ENCODE measurements at places on chromosomes 16 and 17. TPM values are rescaled to one million over a fixed set of nuclear protein-coding genes. Genes with fewer than 3 reads are reported as not detected.

Gene CCR7
- total RNA-seq: not detected

DNA sequence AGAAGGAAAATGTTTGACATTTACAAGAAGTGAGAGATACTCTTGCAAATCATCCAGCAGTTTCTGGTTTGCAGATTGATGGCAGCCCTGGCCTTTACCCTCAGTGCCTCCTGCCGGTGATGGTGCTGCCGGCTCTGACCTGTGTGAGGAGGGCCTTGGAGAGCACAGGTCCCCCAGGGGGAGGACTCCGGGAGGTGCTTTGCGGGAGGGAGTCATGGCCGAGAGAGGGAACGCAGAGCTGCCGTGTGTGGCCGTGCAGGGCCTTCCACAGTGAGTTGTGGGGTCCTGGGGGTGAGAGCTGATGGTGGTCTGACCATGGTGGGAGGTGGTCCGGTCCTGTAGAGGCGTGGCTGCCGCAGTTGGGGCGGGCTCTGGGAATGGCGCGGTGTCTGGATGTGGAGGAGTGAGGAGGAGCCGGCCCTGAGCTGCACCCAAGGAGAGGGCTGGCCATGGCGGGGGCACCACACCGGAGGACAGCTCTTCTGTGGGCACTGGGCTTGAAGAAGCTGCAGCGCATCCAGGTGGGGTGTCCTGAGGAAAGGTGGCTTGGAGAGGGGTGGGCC is 28.0 kb upstream of the ZNF750 start:
- peaks cover 5% of the 10 kb centered on the region for H3K4me1 ChIP-seq
- no peaks in the 10 kb centered on the region for H3K27me3 ChIP-seq
- no peak for DNase-seq
- H3K27ac ChIP-seq: no peak overlapping the region
- H3K4me3 ChIP-seq: no peak overlapping the region

- no peak overlapping the region for H3K4me3 ChIP-seq
- H3K4me1 ChIP-seq: no peaks in the 10 kb centered on the region
- no peak for DNase-seq
- H3K27ac ChIP-seq: no peak overlapping the region
- no peaks in the 10 kb centered on the region for H3K36me3 ChIP-seq
Observed at GRCh38 chr16:86245351-86245750, 265.0 kb upstream of the FOXF1 start.

DNA sequence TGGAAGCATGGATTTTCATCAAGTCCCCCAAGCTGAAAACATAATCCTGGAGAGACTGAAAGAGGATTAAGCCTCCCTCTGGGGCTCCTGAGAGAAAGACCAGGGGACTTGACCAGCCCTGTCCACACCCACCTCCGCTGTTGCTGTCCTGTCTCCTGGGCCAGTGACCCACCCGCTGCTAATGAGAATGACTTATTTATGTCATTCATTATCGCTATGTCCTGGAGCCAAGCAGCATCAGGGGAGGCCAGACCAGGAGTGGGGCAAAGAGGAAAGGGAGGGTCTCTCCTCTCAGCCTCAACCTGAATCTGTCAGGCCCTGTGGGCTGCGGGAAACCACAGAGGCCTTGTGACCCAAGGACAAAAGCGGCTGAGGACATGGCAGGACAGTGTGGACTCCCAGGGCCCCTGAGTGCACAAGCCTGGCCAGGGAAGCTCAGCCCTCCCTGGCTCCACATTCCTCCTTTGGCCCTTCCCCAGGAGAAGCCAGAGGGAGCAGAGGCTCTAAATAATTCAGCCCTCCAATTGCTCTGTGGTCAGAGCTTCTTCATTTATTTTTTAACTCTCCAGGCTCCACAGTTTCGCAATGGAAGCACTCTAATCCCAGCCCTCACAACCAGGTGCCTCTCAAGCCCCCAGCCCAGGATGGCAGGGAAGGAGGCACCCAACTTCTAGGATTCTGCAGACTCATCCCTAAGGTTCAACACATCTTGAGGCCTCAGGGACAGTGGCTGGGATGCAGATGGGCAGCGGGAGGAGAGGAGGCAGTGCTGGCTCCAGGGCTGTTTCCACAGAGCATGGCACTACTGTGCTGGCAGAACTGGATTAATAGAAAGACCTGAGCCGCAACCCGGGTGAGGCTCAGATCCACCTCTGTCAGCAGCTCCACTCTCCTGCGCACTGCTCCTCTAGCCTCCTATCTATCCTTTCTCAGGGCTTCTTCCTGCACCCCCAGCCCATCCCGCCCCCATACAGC is 19.1 kb downstream of the CUEDC1 start:
- no peaks in the 10 kb centered on the region for H3K27me3 ChIP-seq
- no peak overlapping the region for H3K4me3 ChIP-seq
- H3K27ac ChIP-seq: peak overlapping the region; percentile 61
- no peaks in the 10 kb centered on the region for H3K36me3 ChIP-seq
- H3K4me1 ChIP-seq: peaks cover 16% of the 10 kb centered on the region
- DNase-seq: no peak

DNA sequence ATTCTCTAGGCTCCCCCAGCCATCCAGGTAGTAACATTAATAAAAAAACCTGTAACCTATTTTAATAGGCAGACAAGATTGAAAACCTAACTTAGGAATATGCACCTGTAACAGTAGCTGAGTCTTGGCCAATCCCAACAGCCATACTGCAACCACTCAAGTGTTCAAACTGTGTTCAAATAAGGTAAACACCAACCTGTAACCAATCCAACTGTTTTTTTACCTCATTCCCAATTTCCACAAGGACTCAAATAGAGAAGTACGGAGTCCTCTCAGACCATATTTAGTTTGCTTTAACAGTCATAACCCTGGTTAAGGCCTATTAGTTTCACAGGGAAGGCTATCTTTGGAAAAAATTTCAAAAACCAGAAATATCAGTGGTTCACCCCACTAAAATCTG is 40.4 kb upstream of the NOS2 start:
- DNase-seq: peak; percentile 19
- no peak overlapping the region for H3K27ac ChIP-seq
- H3K27me3 ChIP-seq: no peaks in the 10 kb centered on the region
- H3K4me1 ChIP-seq: peaks cover 10% of the 10 kb centered on the region
- no peaks in the 10 kb centered on the region for H3K36me3 ChIP-seq

Gene SLC38A7
- total RNA-seq: 12.6 TPM

- no peaks in the 10 kb centered on the region for H3K27me3 ChIP-seq
- H3K4me3 ChIP-seq: no peak overlapping the region
- H3K36me3 ChIP-seq: peaks cover 83% of the 10 kb centered on the region
- no peaks in the 10 kb centered on the region for H3K4me1 ChIP-seq
Observed at GRCh38 chr16:71769222-71769621, 39.4 kb downstream of the AP1G1 start.

DNA sequence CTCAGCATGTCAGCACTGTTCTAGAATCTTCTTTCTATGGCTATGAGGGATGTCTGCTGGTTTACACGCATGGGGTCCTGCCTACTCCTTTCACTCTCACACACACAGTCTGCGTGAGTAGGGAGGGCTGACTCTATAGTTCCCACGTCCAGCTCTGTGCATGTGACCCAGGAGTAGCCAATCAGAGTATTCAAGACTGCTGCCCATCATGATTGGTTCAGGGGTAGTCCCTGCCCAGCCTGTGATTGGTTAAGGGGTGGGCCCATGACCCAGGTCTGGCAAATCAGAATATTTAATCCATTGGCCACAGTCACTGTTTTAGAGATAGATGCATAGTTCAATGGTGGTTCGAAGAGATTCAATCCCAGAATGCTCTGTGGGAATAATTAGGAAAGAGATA is 151.3 kb upstream of the IRX3 start:
- no peak overlapping the region for H3K4me3 ChIP-seq
- H3K4me1 ChIP-seq: no peaks in the 10 kb centered on the region
- H3K27me3 ChIP-seq: peaks cover 21% of the 10 kb centered on the region
- DNase-seq: no peak

Gene CNTNAP4
- total RNA-seq: not detected

- no peak overlapping the region for H3K27ac ChIP-seq
- no peak overlapping the region for H3K4me3 ChIP-seq
- no peaks in the 10 kb centered on the region for H3K27me3 ChIP-seq
- H3K4me1 ChIP-seq: no peaks in the 10 kb centered on the region
- H3K36me3 ChIP-seq: no peaks in the 10 kb centered on the region
- peak; percentile 65 for DNase-seq
Observed at GRCh38 chr17:49861150-49861884, 13.4 kb upstream of the TAC4 start.

DNA sequence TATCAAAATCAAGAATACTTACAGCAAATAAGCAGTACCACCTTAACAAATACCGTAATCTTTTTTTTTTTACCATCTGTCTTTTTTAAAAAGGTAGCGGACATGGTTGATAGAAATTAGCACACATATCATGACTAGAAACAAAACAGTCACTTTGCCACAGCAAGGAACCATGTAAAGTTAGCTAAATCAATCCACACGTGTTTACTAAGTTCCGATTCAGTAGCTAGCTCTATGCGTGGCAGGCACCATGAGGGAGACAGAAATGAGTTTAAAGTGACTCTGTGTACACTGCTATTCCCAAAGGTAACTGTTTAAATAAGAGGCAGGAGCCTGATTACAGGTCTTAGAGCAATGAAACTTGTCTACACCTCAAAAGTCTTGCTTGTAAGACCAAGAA is 108.6 kb downstream of the XYLT1 start:
- no peak overlapping the region for H3K4me3 ChIP-seq
- no peaks in the 10 kb centered on the region for H3K36me3 ChIP-seq
- H3K4me1 ChIP-seq: no peaks in the 10 kb centered on the region
- no peaks in the 10 kb centered on the region for H3K27me3 ChIP-seq

DNA sequence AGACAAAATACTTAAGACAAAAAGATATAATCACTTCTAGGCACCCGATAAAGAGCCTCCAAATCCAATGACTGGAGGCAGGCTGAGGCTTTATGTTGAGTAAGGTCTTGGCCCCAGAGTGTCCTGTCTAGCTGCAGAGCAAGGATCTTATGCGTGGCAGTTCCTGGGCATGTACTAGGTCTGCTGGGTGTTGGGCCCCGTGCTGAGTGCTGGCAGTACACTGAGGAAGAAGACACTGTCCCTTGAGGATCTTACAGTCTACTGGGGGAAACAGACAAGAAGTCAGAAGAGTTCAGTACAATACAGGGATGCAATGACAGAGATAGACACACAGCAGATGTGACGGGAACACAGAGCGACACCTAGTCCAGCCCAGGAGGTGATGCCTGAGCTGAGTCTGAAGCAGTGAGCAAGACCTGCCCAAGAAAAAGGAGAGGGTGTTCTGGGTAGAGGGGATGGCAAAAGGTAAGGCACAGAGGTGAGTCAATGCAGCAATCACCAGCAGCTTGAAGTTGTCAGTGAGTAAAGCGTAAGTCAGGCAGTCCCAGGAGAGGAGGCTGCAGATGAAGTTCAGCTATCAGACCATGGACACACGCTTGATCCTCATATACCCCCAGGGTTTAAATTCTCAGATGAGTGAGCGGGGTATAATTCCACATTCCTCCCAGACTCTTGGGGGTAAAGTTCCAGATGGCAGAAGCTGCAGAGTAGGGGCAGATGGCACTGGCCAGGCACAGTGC is 18.1 kb downstream of the MAP3K14 start:
- DNase-seq: no peak
- H3K36me3 ChIP-seq: peaks cover 27% of the 10 kb centered on the region
- H3K27ac ChIP-seq: peak overlapping the region; percentile 73
- H3K27me3 ChIP-seq: no peaks in the 10 kb centered on the region

Data from MCF 10A (cell line).